ENCODE measurements at places on chromosomes 12 and 14.
A peak's percentile ranks its signal among the peaks of the same experiment; 100 is the strongest.

- DNase-seq, result no peak
Observed at GRCh38 chr12:39587225-39587624, 32.4 kb downstream of the ABCD2 start.

DNA sequence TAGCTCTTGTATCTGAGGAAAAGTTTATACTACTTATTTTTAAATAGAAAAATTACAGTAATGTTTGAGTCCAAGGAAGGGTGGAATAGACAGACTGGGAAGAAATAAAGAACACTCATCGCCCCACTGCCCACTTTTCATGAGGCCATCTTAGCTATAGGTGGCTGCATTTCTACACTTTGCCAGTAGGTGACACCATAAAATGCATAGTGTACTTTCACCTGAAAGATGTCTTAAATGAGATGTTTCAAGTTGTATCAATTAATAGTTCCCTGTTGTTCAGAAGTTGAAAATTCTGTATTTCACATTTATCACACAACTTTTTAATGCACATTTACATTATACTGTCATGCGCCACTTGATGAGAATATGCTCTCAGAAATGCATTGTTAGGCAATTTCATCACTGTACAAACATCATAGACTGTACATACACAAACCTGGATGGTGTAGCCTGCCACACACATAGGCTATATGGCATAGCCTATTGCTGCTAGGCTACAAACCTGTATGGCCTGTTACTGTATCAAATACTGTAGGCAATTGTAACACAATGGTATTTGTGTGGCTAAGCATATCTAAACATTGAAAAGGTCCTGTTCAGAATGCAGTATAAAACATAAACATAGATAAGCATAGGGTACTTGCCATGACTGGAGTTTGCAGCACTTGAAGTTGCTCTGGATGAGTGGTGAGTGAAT is 27.6 kb downstream of the PMCH start:
- no peak for DNase-seq

DNA sequence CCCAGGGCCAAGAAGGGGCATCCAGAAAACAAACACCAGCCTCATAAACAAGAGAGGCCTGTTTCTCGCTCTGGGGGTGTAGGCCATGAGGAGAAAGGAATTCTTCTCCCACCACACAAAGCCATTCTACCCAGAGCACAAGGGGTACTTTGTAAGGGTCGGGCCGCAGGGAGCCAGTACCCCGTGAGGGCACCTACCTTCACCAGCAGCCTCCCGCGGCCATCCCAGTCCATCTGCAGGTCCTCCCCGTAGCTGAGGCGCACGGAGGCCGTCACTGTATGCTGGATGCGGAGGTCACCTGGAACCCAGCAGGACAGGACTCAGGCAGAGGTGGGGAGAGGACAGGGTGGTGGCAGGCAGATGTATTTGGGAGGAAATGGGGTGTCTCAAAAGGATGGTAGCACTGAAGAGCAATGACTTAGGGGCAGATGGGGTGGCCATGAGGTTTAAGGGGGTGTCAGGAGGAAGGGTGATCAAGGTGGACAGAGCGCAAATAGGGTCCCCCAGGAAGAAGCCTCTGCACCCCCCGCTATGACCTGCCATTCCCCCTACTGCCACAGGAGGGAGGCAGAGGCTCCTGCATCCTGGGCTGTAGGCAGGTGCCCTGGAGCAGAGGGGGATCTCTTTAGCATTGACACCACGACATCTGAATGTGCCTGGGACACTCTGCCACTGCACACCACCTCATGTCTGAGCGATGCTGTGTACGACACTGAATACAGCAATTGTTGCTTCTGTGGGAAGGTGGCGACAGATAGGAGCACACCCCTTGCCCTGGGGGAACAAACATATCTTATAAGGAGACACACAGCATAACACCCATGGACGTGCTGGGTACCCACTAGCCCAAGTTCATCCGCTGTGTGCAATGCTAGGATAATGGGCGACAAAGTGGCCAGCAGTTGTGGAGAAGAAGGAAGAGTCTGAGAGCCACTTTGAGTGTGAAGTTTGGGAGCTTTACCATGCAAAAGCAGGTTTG is 61.4 kb downstream of the VWF start:
- DNase-seq, result peak; percentile 56

DNA sequence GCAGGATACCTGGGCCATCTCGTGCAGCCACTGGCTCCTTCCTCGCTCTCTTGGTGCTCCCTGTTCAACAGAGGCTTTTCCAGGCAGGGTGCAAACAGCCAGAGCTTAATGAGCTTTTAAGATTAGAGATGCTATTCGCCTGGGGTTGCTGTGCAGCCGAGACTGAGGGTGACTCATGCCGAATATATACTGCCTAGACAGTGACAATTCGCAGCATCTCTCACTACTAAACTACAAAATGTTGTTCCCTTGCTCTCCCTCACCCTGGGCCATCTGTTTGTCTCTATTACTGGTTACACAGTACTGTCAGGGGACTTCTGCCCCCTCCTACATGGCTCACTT is 26.0 kb upstream of the TESC start:
- no peak for DNase-seq

- DNase-seq, result no peak
Observed at GRCh38 chr14:100522616-100523099, 64.6 kb downstream of the BEGAIN start.

DNA sequence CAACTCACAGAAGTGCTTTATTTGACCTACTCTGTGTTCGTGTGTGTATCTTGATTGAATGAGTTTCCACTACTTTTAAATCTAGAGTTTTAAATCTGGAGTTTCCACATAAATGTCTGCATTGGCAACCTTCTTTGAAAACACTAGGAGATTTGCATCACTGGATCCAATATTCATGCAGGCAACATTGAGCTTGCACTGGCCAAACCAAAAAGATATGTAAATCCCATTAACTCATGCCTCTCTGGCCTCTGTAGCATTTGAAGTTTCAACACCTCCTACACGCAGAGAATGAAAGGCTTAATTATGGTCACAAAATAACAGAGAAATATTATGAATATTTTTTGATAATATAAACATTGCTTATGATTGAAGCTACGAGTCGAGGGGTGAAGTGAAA is 178.6 kb downstream of the DUSP6 start:
- DNase-seq, result no peak

DNA sequence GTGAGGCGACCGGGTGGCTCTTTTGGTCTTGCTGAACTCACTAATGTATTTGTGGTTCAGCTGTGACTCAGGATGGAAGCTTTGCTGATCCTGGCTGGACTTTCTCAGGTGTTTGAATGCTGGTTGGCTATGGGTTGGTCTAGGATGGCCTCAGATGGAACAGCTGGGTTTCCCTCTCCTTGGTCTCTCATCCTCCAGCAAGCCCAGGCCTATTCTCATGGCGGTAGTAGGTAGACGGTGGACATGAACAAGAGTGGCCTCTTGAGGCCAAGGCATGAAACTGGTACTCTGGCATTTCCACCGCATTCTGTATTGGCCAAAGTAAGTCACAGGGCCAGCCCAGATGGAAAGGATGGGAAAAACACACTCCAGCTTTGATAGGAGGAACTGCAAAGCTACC is 11.8 kb upstream of the POLR3B start:
- no peak for DNase-seq

DNA sequence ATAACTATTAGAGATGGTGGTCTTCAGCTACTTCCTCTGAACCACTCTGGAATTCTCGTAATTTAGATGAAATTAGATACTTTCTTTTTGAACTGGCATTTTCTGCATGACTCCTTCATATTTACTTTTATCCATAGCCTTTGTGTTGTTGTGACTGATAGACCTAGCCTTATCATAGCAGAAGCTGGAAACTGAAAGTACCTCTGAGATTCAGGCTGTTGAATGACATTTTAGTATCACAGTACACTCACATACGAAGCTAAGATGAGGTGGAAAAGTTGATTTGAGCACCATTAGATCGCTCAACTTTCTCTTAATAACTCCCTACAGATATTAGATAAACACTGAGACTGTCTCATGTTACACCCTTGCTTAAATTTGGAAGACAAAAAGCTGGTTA is 525.1 kb upstream of the FBXO33 start:
- DNase-seq, result no peak

DNA sequence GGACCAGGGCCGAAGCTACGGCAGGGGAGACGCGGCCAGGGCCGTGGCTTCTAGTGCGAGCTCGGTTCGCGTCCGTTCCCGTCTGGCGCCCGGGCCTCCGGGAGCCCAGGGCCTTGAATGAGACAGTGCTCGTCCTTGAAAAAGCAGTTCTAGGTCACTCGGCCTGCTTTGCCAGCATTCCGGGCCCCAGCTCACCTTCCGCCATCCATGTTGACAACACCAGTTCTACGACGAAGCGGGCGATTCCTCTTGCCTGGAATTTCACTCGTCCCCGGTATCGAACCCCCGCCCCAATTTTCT is 4.5 kb downstream of the OR10AD1 start:
- no peak for DNase-seq

DNA sequence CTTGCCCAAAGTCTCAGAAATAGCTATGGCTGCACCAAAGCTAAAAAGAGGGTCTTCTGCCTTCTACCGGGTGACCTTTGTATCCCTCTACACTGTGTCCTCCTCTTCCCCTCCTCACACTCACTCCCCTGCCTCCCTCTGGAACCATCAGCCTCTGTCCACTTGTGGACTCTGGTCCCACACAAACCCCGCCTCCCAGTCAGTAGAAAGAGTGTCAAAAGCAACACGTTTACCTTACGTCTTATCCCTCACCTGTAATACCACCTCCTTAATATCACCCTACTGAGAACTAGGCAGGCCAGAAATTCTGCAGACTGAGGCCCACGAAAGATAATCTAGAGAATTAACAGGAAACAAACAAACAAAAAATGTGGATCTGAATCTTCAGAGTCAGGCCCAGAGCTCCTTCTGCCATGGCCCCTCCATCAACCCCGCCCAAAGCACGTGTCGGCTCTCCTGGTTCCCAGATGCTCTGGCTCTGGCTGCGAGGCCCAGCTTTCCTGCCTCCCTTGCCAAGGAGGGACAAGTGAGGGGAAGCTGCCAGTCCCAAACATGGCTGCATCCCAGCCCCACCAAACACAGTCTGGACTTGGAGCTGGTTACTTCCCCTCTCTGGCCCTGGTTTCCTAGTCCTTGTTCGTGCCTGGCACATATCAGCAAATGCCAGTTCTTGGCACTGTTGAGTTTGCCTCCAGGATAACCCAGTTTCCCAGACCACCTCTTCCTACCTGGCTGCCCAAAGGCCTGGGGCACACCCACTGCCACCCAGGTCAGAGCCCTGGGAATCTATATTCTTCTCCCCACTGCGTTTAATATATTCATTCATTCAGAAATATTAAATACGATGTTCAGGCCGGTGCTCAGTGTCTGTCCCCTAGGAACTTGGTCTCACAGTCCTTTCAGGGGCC is 2.7 kb downstream of the ACTN1 start:
- no peak for DNase-seq

DNA sequence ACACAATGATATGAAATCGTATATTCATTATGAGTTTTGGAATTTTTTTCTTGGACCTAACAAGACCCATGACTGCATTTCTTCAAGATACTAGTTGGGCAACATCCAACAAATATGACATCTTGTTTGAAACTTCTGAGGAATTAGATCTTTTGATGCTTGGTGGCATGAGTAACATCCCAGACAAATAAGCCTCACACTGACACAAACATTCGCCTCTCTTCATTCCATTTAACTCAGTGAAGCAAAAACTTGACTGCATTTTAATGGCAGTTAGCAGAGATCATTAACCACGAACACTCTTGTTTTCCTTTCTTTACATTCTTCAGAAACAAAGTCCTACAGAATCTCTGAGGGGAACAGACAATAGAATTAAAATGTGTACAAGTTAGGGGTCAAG is 758.3 kb downstream of the C12orf50 start:
- DNase-seq, result no peak

GRCh38 chr14:76987956-76988520 is 40.5 kb downstream of the IRF2BPL start:
- no peak for DNase-seq

DNA sequence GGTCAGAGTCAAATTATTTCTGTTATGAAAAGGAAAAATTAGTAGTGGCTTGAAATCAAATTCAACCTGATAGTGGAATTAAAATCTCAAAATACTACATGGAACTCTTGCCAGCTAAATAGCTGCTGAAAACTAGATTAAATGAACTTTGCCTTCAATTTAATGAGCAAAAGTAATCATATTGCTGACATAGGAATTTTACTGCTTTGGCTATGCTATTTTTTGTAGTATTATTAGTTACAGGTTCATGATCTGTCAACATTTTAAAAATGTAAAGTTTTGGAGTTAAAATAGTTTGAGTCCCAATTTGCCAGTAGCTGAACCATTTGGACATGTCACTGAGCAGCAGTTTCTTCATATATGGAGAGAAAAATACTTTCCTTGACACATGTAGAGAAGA is 81.4 kb downstream of the RERGL start:
- DNase-seq, result no peak
